ENCODE measurements at places on chromosomes 6 and 20. TPM values are rescaled to one million over a fixed set of nuclear protein-coding genes. Genes with fewer than 3 reads are reported as not detected.

SLC9A8 gene
- total RNA-seq, result 42.4 TPM

GRCh38 chr6:126548300-126548699 lies 208.4 kb downstream of the CENPW start:
- no peak for DNase-seq

GRCh38 chr6:123503619-123504018 lies 133.1 kb downstream of the TRDN start:
- no peak for DNase-seq

DNA sequence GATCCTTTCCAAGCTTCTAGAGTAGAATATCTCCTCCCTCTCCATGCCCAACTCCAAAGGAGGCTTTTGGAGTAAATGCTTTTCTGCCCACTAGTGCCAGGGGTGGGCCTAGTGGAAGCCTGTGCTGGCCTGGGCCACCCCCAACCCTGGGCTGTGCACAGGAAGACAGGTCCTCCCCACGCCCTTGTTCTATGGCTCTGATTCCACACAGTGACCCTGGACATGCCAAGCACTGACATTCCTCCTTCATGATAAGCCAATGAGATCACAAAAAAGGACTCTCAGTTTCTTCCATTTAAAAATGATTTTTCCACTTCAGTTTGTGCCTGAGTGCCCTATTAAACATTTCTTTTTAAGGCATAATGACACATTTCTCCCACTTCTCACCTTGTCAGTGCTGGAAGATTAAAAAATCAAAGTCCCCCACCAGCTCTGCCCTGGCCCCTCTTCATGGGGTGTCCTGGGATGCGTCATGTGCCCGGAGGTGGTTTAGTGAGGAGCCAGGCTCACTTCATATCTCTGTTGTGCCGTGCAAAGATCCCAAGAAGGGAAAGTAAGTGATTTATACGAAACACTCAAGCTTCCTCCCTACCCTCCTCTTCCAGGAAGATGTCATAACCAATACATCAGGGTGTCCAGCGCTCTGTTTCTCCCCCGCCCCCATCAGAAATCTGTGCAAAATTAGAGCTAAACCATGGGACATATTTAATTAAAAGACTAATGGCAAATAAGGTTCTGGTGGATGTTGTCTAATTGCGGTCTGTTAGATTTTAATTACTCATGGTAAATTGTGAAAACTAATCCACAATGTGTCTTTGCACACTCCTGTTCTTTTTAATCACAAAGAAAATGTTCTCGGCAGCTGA lies 255.0 kb downstream of the NRN1 start:
- no peak for DNase-seq

DNA sequence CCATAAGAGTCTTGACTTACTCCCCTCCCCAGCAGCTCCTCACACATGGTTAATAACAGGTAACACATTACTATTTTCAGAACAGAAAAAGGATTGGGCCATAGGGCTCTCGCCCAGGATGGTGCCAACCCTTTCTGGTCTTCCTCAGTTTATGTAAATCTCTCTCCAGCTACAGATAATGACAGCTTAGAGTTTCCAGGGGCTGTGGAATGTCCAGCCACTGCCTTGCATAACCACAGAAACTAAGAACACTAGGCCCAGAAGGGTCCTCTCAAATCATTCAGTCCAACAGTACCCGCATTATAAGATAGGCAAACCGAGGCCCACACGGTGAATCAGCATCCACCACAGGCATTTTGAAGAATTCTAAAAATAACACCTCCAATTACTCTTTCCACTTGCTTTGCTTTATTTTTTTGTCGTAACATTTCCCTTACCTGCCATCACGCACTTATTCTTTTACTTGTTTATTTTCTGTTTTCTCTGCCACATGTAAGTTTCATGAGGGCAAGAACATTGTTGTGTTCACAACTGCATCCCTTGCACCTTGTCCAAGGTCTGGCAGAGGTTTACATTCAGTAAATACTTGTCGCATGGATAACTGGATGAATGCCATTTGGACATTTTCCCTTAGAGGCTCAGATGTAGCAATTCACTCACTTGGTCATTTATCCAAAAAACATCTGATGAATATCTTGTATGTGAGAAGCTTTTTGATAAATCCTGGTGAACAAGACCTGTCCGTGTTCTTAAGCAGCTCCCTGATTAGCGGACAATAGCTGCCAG lies 6.4 kb upstream of the SDC4 start:
- DNase-seq, result no peak

NOX3 gene
- not detected for total RNA-seq

DNA sequence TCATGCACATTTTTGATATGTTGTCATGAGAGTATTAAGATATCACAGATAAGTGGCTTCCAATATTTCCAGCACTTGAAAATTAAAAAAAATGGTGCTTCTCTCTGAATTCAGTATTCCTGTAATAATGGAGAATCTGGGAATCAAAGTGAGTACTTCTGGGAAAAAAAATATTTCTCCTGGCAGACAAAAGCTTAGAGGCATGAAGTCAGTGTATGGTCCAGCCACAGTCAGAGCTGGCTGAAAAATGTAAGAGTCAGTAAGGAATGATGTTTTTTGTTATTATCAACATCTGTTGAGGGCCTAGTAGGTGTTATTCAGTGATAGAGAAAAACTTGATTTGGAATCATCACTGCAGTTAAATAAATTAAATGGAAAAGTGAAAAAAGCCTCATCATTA lies 3.2 kb upstream of the RFPL4B start:
- no peak for DNase-seq

GRCh38 chr6:5497896-5498578 lies 236.7 kb downstream of the FARS2 start:
- DNase-seq, result no peak

PRND gene
- total RNA-seq, result not detected

GRCh38 chr20:62736026-62736406 lies 27.4 kb downstream of the NTSR1 start:
- no peak for DNase-seq

NHLRC1 gene
- total RNA-seq, result 0.37 TPM

GRCh38 chr6:25829375-25829774 lies 2.5 kb downstream of the SLC17A1 start:
- no peak for DNase-seq

WFDC5 gene
- total RNA-seq, result not detected

GRCh38 chr20:17505636-17506517 lies 25.3 kb downstream of the BFSP1 start:
- DNase-seq, result no peak

GRCh38 chr20:32003325-32003724 lies 6.9 kb upstream of the CCM2L start:
- no peak for DNase-seq

MARCKS gene
- 4.0 TPM for total RNA-seq

GRCh38 chr6:144330017-144330987 lies 45.2 kb downstream of the UTRN start:
- no peak for DNase-seq

DNA sequence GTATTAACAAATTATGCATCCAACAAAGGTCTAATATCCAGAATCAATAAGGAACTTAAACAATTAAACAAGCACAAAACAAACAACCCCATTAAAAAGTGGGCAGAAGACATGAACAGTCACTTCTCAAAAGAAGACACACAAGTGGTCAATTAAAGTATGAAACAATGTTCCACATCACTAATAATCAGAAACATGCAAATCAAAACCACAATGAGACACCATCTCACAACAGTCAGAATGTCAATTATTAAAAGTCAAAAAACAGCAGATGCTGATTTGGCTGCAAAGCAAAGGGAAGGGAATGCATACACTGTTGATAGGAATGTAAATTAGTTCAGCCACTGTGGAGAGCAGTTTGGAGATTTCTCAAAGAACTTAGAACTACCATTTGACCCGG lies 129.3 kb downstream of the PFDN4 start:
- no peak for DNase-seq

- no peak for DNase-seq
These were observed 14.5 kb downstream of the TCF15 start for GRCh38 chr20:595330-596308.

BLOC1S5 gene
- 10.8 TPM for total RNA-seq

- no peak for DNase-seq
These were observed 63.9 kb upstream of the SLCO4A1 start for GRCh38 chr20:62578294-62578897.

ELOVL4 gene
- total RNA-seq, result 3.9 TPM

OOEP gene
- total RNA-seq, result 0.40 TPM

- DNase-seq, result no peak
These were observed 24.5 kb downstream of the GABRR2 start for GRCh38 chr6:89290401-89291155.

- no peak for DNase-seq
These were observed 43.3 kb downstream of the MGME1 start for GRCh38 chr20:18011951-18012645.

DNA sequence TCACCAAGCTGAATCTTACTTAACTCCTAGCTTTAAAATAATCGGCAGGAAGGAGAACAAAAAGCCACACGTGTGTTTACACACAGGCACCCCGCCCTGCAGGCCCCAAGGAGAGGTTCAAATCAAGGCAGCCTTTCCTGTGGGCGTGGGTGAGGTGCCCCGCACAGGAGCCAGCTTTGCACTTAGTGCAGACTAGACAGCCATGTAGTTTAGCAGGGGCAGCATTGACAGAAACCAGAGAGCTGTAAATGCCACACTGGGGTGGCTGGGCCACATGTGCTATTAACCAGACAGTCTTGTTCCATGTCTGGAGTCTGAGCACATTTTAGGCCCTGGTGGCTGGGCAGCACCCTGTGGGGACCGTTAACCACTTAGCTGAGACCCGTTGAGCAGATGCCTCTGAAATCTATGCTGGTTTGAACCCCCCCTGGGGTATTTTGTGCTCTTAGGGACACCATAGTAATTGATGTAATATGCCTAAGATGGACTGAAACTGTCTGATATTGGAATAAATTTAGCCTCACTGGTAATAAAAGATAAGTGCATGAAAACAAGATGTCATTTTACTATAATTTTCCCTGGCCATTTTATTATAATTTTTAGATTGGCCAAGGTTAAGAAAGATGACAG lies 106.4 kb upstream of the KCNG1 start:
- no peak for DNase-seq

GRCh38 chr6:152461556-152461955 lies 175.6 kb downstream of the SYNE1 start:
- DNase-seq, result no peak

DNA sequence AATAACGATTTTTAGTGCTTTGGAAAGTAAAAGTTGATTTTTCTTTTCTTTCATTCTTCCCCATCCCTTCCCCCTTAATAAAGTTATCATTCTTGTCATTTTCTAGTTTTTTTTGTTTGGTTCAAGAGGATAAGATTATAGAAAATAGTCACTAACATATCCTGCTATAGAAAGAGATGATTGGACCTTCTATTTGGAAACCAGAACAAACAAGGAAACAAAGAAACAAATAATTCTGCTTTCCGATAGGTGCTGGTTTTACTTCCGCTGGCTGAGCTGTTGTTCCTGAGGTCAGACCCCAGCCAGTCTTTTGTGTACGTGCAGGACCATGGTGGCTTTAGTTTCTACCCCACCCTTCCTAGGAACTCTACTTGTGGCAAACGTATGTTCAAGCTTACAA lies at the start of gene CDH26:
CDH26 (plus strand) TSS at position 301 of the 400 bp plus-strand sequence. CDS start 304 bp downstream, outside the sequence.
- DNase-seq, result no peak

FRK gene
- total RNA-seq, result 0.02 TPM

- no peak for DNase-seq
These were observed 17.7 kb downstream of the GTF2H5 start for GRCh38 chr6:158185729-158186456.

GRCh38 chr6:122610690-122611455 lies 668 bp downstream of the PKIB start:
- DNase-seq, result no peak

DNA sequence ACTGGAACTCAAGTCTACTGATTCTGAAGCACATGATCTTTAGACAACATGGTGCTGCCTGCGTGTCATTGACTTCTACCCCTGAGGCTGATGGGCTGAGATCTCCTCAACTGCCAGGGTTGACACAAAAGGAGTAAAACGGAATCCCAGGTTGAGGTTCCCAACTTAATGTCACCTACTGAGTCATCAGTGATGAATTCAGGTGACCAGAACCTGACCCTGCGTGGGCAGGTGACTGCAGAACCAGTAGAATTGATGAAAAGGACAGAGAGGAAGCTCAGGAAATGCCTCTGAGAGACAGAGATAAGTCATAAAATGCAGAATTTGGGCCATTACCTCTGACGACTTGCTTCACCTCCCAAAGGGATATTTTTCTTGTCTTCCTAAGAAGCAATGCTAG lies 7.7 kb upstream of the KIZ start:
- no peak for DNase-seq

GRCh38 chr6:56771189-56771588 lies 128.5 kb upstream of the DST start:
- DNase-seq, result no peak

RAMACL gene
- 0.82 TPM for total RNA-seq

FERMT1 gene
- total RNA-seq, result 0.16 TPM

DNA sequence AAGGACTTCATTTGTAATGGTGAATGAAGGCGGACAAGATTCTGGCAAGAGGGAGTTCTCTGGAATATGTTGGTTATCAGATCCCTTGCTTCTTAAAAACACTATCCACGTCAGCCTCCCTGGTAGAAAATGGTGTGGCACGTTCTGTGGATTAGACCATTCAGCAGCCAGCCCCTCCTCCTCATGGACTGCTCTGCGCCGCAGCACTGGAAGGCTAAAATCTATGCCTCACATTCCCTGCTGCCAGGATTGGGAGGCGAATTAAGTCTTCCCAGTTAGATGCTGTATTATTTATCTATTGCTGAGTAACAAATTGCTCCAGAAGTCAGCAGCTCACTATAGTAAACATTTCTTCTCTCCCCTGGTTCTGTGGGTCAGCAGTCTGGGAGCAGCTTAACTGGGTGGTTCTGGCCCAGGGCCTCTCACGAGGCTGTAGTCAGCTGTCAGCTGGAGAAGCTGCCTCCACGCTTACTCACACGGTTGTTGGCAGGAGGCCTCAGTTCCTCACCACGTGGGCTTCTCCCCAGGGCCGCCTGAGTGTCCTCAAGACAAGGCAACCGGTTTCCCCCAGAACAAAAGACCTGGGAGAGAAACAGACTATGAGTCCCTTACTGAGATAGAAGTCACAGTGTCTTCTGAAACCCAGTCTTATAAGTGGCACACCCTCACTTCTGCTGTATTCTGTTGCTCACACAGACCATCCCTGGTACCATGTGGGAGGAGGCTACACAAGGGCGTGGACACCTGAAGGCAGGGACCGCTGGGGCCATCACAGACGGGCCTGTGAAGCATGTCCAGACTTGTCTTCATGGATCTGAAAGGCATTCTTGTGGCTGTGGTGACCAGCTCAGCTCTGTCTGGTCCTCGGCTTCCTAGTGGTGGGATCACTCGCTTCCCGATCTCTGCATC lies 101.0 kb downstream of the NRN1 start:
- DNase-seq, result no peak
